Activated CD4-positive, CD25-positive, alpha-beta regulatory T cell treated with anti-CD3 and anti-CD28 coated beads, Interleukin-2, amount 50 U/mL, for 16 hours (primary cell): ENCODE measurements at places on chromosomes 4 and X.

GRCh38 chr4:57442831-57443291 lies 332.7 kb upstream of the IGFBP7 start:
- DNase-seq = no peak

- no peak for DNase-seq
These were observed 50.7 kb upstream of the CRMP1 start for GRCh38 chr4:5943561-5943960.

DNA sequence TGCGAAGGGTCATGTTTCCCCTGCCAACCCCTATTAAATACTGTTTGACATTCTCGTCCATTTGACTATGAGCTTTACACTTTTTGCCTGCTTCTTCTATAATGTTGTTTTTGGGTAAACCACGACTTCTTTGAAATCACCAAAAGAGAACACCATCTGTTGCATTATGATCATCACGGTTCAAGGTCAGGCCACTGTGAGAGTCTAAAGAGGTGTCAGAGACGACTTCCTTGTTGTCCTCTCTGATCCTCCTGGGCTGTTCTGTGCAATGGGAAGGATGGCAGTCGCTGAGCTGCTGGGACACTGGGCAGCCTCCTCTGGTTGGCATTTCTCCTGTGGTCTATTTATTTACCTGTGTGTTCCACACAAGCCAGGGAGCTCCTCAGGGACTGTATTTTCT lies 137.5 kb downstream of the RASL11B start:
- DNase-seq = no peak

- DNase-seq = no peak
These were observed 18.2 kb downstream of the RAI2 start for GRCh38 chrX:17842769-17843525.

- DNase-seq = no peak
These were observed 69.3 kb downstream of the GPC4 start for GRCh38 chrX:133346026-133346425.

GRCh38 chr4:35982318-35982717 lies 262.0 kb downstream of the ARAP2 start:
- DNase-seq = no peak
